ENCODE measurements at places on chromosomes 2 and 18. TPM values are rescaled to one million over a fixed set of nuclear protein-coding genes. Genes with fewer than 3 reads are reported as not detected.

Gene CROCC2
- polyA plus RNA-seq: not detected

Gene CD8A
- not detected for polyA plus RNA-seq

Gene AQP12B
- polyA plus RNA-seq: not detected

Gene PCARE
- polyA plus RNA-seq: not detected

Gene TFPI
- 10.9 TPM for polyA plus RNA-seq

Gene UGT1A3
- polyA plus RNA-seq: not detected

Gene BMP10
- polyA plus RNA-seq: not detected

Gene ALPP
- not detected for polyA plus RNA-seq

Gene LYPD6
- 9.4 TPM for polyA plus RNA-seq

Gene SAG
- polyA plus RNA-seq: not detected
